ENCODE measurements at places on chromosomes 11 and 22. TPM values are rescaled to one million over a fixed set of nuclear protein-coding genes. Genes with fewer than 3 reads are reported as not detected.

DNA sequence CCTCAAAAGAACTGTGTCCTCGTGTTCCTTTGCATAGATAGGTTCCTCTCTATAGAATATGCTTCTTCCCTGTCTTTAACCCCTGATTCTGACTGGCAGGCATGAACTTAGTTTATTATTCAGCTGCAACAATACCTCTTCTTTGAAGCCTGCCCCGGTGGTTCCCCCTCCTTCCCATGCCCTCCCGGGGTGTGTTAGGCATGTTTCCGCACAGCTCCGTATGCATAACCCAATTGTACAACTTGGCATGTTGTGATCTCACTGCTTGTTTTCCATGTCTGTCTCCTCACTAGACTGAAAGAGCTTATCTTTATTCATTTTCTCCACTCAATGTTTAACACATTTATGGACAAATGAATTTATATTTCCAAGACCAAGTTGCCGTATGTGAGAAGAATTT, 72.6 kb downstream of the DEPDC5 start:
- DNase-seq = no peak

Gene PLAAT2
- not detected for total RNA-seq

Gene LDLRAD3
- 28.1 TPM for total RNA-seq

Gene ANO5
- 1.7 TPM for total RNA-seq

Gene DGCR6
- total RNA-seq = 2.2 TPM

DNA sequence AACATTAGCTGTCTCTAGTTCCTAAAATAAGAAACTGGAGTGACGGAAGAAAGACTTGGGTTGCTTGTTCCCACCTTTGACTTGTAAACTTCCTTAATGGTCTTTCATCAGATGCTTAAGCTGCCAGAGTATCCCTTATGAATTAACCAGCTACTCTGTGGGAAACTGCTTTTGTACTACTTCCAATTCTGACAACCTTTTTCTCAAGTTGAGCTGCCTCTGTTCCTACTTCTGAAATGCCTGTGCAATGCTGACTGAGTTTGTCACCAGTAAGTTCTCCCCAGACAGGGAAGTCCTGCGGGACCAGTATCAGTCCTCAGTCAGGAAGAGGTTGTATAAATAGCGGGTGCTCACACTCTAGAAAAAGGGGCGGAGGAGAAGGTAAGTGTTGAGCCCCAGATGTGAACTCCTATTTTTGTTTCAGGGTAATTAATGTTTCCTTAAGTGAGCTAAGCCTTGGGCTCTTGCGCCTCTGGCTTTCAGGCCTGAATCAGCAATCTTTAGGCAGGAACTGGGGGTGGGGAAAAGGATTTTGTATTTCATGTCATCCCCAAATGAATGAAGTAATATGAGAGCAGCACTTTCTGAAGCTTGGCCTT, 67.2 kb downstream of the CECR2 start:
- no peak for DNase-seq

DNA sequence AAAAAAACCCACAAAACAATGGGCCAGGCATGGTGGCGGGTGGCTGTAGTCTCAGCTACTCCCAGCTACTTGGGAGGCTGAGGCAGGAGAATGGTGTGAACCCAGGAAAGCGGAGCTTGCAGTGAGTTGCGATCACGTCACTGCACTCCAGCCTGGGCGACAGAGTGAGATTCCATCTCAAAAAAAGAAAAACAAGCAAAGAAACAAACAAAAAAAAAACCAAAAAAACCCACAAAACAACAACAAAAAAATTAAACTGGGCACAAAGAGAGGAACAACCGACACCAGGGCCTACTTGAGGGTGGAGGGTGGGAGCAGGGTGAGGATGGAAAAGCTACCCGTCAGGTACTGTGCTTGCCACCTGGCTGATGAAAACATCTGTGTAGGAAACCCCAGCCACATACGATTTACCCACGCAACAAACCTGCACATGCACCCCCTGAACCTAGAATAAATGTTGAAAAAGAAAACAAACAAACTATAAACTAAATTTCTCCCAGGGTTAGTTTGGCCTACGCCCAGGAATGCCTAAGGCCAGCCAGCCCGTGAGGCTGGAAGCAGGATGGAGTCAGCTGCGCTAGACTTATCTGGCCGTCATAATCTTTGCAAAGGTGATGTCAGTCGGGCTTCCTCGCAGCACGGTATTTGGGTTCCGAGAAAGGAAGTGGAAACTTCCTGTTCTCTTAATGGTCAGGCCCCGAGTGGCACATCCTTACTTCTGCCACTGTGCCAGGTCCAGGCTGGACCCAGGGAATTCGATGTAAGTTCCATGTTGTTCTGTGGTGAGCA, 21.9 kb upstream of the CYB5R3 start:
- no peak for DNase-seq

DNA sequence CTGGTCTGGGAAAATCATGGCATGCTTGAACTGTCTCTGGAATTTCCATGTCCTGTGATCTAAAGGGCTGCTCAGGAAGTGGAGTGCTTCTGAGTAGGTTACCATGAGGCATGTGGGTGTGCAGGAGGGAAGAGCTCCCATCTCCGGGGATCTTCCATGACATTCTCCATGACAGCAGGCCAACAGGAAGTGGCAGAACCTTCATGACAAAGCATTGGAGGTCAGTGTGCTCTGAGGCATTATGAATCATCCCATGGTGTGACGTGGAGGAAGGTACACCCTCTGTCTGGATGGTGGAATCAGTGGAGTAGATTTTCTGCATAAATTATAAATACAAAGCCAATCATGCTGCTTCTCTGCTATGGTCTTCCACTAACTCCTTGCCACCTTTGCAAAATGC, 139.6 kb upstream of the E2F8 start:
- no peak for DNase-seq

GRCh38 chr11:77073328-77074001, 6.7 kb downstream of the CAPN5 start:
- no peak for DNase-seq

DNA sequence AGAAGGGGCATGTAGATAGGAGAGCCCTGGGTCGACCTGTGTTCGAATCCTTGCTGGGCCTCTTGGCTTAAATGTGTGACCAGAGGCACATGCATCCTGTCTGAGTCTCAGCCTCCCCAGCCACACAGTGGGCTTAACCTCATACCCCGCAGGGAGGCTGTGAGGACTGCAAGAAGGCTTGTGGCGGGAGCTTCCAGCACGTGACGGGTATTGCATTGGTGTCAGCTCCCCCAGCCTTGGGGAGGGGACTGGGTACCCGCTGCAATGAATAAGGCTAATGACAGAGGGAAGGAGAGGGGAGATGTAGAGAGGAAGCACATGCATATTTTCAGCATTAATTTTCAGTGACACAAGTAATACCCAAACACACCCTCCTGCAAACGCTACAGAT, 8.1 kb downstream of the RASD2 start:
- no peak for DNase-seq

GRCh38 chr11:16382638-16383380, 26.5 kb upstream of the SOX6 start:
- DNase-seq = no peak

GRCh38 chr22:45512363-45512762, 9.7 kb downstream of the FBLN1 start:
- no peak for DNase-seq

Gene MS4A7
- total RNA-seq = 0.23 TPM

Gene CARD18
- total RNA-seq = 8.1 TPM

DNA sequence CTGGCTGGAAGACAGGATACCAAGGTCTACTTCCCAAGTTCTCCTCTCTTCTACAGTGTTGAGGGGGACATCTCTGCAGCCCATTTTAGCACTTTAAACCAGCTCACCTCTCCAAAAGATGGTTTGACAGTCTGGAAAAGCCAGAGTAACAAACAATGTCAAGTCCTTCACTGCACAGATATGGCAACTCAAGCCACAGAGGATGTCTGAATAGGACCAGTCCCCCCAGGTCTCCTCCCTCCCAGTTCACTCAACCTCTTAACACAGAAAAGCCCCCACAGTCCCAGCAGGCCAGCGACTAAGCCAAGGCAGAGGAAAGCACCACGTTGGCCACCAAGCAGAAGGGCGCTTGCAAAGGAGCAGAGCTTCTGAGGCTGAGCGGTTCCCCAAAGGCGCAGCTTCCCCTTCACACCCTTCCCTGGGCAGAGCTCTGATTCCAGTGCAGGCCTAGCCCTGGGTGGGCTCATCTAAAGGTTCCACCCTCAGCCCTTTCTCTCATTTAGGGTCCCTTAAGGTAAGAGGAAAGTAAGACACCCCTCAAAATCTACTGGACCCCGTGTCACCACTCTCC, 62.7 kb downstream of the PAK1 start:
- DNase-seq = no peak

Gene UBQLNL
- total RNA-seq = 0.72 TPM

Gene CLTCL1
- 11.9 TPM for total RNA-seq

DNA sequence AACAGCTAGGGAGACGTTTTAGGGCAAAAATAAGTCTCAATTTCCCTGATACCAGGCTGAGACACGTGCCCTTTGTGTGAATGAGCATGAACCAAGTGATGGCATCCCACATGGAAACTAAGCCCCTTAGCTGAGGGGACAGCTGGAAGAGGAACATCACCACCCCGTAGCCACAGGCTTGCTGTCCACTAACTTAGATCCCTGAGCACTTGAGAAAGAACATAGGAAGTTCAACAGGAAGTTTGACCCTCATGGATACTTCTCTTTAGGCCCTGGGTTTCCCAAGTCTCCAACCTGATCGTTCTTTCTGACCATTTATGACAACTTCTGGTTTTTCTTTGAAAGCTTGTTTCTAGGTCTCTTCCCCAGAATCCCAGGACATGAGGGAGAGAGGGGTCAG, 11.6 kb upstream of the CKAP5 start:
- no peak for DNase-seq

GRCh38 chr11:124098141-124098540, 17.1 kb upstream of the VWA5A start:
- DNase-seq = no peak

- DNase-seq = no peak
These were observed 433.4 kb downstream of the BRD1 start for GRCh38 chr22:49394116-49394785.

DNA sequence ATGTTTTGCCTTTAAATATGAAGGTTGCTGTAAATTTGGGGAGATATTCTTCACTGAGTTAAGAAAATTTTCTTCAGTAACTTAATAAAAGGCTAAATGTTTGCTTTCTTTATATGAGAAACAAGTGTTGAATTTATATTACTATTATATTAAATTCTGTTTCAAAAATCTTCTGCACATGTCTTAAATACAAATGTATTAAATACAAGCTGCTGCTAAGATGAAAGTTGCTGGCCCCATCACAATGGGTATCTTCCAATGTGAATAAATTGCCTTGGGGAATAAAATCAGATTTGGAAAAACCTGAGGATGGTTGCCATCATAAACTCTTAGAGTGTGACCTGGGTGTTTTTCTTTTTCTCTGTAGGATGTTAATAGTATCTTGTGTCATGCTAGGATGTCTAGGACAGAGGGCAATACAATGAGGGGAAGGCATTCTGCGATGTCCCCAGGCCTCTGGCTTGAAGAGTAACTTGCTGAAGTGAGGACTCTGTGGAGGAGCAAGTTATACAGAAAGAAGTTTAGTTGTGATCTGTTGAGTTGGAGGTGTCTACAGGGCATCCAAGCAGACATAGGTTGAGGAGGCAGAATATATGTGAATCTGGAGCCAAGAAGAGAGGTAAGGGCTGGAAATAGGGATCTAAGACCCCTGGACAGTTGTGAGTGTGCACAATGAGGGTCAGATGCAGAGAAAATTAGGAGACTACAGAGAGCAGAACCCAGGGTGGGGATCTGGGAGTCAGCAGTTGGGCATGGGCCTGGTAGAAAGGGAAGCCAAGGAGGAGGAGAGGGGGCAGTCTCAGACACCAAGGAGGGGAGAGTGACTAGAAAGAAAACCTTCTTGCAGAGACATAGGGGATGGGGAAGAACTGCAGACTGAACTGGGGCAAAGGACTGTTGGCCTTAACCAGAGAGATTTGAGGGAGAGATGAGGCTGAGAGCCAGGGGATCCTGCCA, 4.8 kb downstream of the IGLL5 start:
- no peak for DNase-seq

Gene DMC1
- total RNA-seq = 3.2 TPM

Gene OLFML1
- not detected for total RNA-seq

- no peak for DNase-seq
These were observed 127.5 kb upstream of the ANO1 start for GRCh38 chr11:69950621-69951020.

DNA sequence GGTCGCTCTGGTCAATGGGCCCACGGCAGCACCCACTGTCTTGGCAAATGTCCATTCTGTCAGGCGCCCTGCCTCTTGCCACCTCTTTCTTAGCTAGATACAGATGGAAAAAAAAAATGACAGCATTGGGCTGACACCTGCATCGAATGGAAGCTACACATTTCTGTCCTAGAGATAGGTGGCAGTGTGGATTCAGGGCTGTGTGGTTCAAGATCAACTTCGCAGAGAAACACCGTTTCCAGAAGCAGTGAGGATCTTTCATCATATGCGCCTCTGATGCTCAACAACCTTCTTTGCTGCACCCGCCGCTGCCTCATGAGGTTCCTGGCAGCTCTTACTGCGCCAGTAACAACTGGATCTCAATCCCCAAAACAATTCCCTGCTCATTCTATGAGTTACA, 236.3 kb downstream of the KIRREL3 start:
- DNase-seq = no peak

Gene SYT13
- total RNA-seq = 0.13 TPM

Gene DBX1
- total RNA-seq = not detected

DNA sequence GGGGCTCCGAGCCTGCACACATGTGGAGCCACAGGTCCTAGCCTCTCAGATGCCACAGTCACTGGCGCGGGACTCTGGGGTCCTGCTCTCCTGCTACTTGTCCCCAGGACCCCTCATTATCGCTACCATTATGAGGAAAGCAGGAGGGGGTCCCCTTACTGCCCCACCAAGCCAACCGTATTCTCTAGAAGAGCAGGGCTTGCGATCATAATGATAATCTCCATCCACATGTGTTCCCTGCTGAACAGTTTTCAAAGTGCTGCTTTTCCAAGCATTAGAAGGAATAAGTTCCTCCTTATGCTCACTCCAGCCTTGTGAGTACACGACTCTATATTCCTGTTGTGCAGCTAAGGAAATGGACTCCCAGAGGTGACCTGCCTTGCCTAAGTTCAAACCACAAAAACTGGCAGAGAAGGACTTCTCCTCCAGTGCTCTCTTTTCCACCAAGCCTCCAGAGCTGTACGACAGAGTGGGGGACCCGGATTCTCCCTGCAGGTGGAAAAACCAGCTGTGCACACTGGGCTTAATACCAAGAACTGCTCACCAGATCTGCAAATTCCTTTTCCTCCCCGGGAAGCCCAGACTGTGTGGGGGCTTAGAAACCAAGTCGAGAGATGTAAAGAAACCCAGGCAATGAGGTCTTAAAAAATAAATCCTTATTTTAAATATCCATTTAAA, 92.8 kb upstream of the DRD2 start:
- DNase-seq = no peak

DNA sequence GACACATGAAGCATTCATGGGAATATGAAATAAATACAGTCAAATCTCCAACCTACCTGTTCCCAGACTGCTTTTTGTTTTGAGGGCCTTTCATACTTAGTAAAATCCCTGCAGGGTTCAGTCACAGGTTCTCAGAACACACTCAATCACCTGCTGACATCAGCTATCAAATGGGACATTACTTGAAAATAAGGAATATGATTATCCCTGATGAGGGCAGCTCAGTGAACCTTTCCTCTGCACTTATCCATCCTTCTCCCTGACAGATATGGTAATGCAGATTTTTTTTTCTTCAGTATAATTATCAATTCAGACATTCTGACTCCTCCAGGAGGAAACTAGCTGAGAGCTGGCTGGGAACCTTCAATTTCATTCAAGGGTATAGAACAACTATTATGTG, 1127.4 kb upstream of the CCDC90B start:
- DNase-seq = no peak
